ENCODE measurements at places on chromosomes 16 and 17.

GRCh38 chr16:81445966-81446906 is 1.6 kb downstream of the CMIP start:
- peak; percentile 28 for DNase-seq

DNA sequence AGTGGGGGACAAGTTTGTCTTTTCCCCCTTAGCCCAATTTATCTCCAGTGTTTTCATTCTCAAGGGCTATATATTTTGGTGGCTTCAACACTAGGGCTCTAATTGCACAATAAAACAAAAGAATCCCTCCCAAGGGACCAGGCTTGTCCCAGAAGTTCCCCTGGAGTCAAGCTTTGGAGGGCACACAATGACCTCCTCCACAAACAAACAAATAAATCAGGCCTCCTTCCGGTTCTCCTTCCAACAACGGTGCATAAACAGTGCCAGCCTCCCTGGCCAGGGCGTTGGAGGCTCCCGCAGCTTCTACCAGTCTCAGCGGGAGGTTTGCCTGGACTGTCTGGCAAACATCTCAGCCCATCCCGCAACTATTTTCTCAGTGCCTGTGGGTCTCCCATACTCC is 188.0 kb upstream of the FOXF1 start:
- DNase-seq: no peak

DNA sequence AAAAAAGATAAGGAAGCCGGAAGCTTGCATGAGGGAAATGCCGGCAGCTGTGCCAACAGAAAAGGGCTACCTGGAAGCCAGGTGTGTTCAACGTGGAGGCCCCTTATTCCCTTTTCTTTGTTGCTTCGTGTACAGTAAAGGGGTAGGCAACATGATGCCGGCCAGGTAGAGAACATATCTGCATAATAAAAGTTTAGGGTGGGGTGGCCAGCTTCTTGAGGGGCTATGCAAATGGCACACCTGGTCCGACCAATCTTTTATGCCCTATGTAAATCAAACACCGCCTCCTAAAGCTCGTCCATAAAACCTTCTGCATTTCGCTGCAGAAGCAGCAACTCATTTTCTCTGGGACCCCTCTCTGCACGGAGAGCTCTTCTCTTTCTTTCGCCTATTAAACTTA is 911.6 kb downstream of the KCNJ2 start:
- no peak for DNase-seq

- no peak for DNase-seq
Measured at GRCh38 chr16:5706211-5706610, 608.6 kb upstream of the EEF2KMT start.

DNA sequence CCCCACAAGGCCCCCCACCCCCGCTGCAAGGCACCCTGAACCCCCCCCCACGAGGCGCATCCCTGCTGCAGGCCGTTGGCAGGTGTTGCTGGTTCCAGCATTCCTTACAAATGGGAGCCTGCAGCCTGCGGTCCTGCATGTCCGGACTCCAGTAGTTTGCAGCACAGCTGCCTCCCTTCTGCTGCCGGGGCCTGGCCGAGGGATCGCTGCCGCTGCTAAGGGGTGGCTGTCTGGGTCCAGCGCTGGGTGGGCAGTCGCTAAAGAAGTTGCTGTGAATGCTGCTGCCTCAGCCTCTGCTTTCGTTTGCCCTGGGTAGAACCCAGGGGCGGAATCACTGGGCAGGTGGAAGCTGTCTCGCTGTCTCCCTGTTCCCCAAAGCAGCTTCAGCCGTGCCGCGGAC is 11.8 kb downstream of the UTS2R start:
- DNase-seq: no peak

DNA sequence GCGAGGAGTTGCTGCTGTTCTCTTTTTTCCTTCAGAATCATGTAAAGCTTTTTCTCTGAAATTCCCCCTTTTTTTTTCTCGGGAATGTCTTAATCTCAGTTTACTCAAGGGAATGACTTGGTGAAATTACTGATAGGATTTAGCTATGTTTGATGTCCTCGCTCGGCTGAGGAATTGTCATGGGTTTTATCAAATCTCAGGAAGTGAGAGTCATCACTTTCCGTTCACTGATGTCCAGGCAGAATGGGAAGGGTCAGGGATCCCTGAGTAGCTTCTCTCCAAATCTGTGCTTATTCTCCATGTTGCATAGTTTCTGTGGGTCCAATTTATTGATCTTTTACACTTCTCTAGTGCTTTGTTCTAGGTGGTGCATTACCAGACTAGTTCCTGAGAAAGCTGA is 6.3 kb downstream of the IGSF6 start:
- DNase-seq: no peak

DNA sequence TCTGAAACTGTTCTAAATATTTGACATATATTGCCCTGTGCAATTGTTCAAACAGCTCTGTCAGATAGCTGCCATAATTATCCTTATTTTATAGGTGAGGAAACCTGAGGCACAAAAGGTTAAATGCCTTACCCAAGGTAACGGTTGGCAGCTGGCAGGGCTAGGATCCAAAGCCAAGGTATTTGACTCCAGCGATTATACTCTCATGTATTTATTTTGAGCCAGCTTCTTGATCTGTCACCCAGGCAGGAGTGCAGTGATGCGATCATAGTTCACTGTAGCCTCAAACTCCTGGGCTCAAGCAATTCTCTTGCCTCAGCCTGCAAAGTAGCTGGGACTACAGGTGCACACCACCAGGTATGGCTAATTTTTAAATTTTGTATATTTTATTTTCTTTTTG is 7.2 kb downstream of the ENO3 start:
- DNase-seq: no peak

DNA sequence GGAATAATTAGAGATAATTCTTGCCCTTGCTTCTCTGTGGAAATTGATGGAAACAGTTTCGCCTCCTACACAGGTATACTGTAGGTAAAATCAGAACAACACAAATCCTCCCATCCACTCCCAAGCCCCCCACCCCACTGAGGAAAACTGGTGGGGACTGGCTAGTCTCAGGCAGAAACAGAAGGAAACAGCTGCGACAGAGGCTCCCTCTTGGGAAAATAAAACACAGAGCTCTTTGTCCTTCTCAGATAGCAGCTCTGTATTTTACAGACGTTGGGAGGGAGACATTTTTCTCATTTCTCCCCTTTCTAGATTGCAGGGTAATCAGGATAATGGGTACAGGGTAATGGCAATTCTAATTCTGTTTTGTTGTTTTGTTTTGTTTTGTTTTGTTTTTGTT is 1.1 kb downstream of the SLFN13 start:
- no peak for DNase-seq

- DNase-seq: no peak
Measured at GRCh38 chr17:75808905-75809621, 24.5 kb downstream of the UNK start.

GRCh38 chr16:17271687-17272086 is 199.1 kb downstream of the XYLT1 start:
- no peak for DNase-seq

DNA sequence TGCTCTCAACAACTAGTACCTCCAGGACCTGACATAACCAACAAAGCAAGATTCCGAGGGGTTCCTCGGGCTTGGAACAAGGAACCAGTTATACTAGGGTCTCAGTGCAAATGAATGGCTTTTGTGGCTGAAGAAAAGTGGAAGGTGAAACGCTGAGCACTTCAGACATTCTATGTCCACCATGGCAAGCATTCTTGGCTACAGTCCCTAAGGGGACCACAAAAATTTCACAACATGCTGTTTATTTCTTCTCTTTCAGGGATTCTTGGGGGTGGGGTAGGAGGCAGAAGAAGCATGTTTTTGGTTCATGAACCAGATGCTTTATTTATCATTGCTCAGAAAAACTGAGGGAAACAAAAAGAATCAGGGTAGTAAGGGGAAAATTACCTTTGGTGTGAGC is 479.9 kb upstream of the CDH11 start:
- no peak for DNase-seq

GRCh38 chr17:12627781-12628451 is 37.8 kb upstream of the MYOCD start:
- no peak for DNase-seq

- DNase-seq: no peak
Measured at GRCh38 chr16:27980076-27980775, 83.3 kb downstream of the GSG1L start.

- DNase-seq: no peak
Measured at GRCh38 chr17:21462237-21462636, 86.1 kb downstream of the KCNJ12 start.

GRCh38 chr16:89564476-89565255 is 4.2 kb downstream of the RPL13 start:
- no peak for DNase-seq

DNA sequence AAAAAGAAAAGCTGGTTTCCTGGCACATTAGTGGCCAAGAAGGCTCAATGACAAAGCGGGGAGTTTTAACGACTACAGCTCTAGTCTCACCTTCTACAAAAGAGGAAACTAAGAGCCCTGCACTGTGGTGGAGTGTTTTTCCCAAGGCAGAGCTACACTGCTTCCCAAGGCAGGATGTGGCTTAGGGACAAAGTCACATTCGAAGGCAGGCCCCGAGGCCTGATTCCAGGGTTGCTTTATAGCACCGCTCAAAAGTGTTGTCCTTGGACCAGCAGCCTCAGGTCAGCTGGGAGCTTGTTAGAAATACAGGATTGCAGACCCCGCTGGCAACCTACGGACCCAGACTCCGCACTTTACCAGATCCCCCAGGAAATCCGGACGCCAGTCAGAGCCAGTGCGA is 23.8 kb downstream of the TMEM92 start:
- DNase-seq: no peak

- DNase-seq: no peak
Measured at GRCh38 chr16:74309789-74310781, 13.5 kb downstream of the PSMD7 start.

- DNase-seq: no peak
Measured at GRCh38 chr17:28169621-28170349, 127.3 kb downstream of the NLK start.

- no peak for DNase-seq
Measured at GRCh38 chr16:81158964-81159363, 62.8 kb upstream of the GCSH start.

DNA sequence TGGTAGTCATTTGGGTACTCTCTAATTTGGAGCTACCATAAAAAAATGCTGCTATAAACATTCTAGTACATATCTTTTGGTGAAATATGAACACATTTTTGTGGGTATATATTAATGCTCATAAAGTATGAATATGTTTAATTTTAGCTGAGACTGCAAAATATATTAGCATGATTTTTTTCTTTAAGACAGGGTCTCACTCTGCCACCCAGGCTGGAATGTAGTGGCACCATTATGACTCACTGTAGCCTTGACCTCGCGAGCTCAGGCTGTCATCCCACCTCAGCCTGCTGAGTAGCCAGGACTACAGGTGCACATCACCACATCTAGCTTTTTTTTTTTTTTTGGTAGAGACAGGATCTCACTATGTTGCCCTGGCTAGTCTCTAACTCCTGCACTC is 371.7 kb downstream of the SOX9 start:
- no peak for DNase-seq

- DNase-seq: no peak
Measured at GRCh38 chr16:11306997-11307638, 26.0 kb upstream of the PRM1 start.

- peak; percentile 47 for DNase-seq
Measured at GRCh38 chr17:36705874-36706731, 104.7 kb downstream of the MRM1 start.

DNA sequence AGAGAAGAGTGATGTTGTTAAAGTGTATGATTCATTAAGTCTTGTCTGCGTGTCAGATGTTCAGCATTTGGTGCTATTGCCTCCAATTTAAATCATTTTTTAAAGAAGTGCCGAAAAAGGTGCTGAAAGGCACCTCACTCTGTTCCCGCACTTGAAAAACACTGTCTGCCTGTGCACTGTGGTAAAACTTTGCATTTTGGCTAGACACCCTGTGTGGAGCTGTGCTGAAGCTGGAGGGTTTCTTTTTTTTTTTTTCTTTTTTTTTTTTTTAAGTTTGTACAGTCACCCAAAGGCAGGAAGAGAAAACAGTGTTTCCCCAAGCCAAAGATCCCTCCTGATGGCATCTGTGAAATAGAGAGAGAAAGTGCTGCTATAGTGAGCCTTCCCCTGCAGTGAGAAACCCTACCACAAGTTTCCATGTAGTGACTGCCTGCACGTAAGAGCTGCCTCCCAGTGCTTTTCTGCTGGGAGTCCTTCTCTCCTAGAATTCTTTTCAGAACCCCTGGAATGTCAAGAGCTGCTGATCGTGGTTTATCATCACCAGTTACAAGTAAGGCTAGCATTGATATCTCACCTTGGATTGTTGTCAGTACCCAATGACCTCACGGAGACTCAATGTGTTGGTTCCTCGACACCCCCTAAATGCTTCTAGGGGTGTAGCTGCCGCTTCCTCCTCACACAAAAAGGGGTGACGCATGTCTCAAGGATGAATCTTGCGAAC is 116.0 kb upstream of the SOX9 start:
- DNase-seq: no peak

DNA sequence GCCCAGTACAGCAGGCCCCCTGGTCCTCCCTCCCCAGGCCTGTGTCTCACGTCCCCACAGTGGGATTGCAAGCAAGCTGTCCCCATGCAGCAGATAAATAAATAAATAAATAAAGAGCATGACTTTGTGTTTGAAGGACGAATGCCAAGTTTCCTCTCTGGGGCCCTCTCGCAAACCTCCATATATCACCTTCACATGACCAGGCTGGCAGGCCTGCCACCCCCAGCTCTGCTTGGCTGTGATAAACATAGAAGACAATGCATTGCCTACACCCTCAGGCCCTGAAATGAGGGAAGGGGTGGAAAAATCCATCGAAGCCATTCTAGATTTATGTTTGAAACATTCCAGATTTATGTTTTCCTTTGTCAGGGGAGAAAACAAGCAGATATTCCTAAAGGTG is 107.3 kb downstream of the CCT6B start:
- no peak for DNase-seq

GRCh38 chr16:53598511-53599275 is 95.7 kb upstream of the AKTIP start:
- DNase-seq: no peak

- DNase-seq: no peak
Measured at GRCh38 chr16:86432691-86433090, 77.6 kb upstream of the FOXF1 start.

GRCh38 chr17:50185631-50186471 is 15.6 kb downstream of the COL1A1 start:
- DNase-seq: no peak

GRCh38 chr17:39115135-39115534 is 36.3 kb downstream of the PLXDC1 start:
- DNase-seq: no peak

DNA sequence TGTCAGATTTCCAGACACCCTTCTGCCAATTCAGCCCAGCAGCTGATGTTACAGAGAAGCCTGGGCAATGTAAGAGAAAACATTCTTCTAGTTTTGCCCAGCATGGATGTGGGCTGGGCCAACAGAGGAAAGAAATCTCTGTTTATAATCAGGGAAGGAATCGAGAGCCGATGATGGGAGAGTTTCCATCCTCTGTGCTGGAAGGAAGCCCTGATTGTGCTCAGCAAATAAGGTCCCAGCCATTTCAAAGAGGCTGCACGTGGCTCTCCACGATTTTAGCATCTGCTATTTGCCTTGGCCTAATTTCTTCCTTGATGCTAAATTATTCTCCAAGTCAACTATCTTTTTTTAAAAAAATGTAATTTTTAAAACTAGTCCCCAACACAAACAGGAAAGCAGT is 70.0 kb downstream of the IRX6 start:
- DNase-seq: no peak
